NCI-H2081 treated with DMSO at 0.1 percent for 48 hours (cell line): ENCODE measurements at places on chromosomes 11 and 22.

DNA sequence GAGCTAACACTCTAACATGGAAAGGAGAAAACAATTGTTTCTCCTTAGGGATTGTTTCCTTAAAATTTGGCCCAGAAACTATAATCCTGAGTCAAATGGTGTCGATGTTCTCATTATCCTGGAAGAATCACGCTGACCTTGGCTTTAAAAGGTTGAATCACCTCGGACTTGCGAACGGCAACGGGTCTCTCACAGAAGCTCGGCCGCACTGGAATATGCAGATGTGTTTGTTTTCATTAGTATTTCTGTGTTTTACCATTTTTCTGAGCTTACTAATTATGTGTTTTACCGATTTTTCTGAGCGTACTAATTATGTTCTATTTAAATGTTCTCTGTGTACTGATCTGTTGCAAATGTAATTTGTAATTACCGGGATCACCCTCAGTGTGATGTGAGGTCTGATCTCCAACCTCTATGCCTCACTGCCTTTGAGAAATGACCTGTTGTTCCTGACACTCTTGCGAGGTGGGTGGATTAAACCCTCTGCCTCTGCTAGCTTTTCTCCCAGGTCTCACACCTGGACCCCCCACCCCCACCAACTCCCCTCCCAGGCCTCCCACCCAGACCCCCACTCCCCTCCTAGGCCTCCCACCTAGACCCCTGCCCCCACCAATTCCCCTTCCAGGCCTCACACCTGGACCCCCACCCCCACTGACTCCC lies 38.3 kb upstream of the BRSK2 start:
- DNase-seq, result no peak

DNA sequence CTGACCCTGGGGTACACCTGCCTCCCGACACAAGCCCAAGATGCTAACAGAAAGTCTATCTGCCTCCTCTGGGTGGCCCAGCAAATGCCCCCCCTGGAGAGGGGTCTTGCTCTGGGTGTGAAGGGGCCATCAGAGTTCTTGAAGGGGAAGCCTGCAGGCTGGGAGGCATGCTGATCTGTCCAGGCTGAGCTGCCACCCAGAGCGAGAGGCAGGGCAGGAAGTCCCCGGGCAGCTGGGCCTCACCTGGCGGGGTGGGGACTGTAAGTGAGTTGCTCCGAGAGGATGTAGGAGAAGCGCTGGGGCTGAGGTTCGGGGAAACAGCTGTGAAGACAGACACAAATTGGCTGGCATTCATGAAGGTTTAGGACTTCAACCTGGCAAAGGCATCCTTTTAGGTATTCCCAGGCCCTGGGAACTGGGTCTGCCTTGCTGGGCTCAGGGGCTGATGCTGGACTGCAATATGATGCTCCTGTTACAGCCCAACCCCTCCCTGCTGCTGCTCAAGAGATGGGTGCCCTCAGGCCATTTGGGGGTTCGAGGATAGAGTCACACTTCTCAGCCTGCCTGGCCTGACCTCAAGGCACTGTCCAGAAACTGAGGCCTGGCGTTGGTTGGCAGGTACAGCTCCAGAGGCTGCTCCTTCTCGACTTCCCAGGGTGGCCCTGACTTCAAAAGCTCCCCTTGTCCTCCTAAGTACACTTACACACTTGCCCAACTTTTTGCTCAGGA lies 60.2 kb upstream of the LYVE1 start:
- DNase-seq, result no peak

- no peak for DNase-seq
Measured at GRCh38 chr11:199782-200181, 6.9 kb downstream of the SCGB1C1 start.

- DNase-seq, result no peak
Measured at GRCh38 chr11:11979488-11980117, 28.8 kb downstream of the DKK3 start.

DNA sequence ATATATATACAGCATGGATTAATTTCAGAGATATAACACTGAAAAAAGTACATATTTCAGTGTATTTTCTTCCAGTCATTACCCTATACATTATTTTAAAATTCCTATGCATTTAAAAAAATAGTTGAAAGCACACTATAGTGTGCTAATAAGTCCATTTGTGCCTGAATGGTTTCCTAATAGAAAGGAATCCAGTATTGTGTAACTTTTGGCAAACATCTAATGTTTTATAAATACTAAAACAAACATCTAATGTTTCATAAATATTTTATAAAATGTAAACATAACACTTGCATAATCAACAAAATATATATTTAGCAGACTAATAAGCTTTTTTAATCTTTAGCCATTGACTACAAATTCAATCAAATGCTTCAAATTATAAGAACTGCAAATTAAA lies 126.6 kb upstream of the FIBIN start:
- no peak for DNase-seq

GRCh38 chr11:1534682-1535081 lies 37.4 kb downstream of the DUSP8 start:
- DNase-seq, result no peak

GRCh38 chr11:6747097-6747668 lies 24.6 kb downstream of the OR2AG2 start:
- DNase-seq, result no peak

GRCh38 chr11:103367650-103368049 lies 258.4 kb downstream of the DYNC2H1 start:
- no peak for DNase-seq

GRCh38 chr11:16395601-16396000 lies 39.3 kb upstream of the SOX6 start:
- no peak for DNase-seq

GRCh38 chr11:59801981-59802638 lies 8.5 kb downstream of the MRPL16 start:
- DNase-seq, result no peak

- DNase-seq, result no peak
Measured at GRCh38 chr11:60813324-60813723, 28.2 kb downstream of the MS4A10 start.

GRCh38 chr22:43289976-43290721 lies 53.0 kb downstream of the SCUBE1 start:
- DNase-seq, result no peak

DNA sequence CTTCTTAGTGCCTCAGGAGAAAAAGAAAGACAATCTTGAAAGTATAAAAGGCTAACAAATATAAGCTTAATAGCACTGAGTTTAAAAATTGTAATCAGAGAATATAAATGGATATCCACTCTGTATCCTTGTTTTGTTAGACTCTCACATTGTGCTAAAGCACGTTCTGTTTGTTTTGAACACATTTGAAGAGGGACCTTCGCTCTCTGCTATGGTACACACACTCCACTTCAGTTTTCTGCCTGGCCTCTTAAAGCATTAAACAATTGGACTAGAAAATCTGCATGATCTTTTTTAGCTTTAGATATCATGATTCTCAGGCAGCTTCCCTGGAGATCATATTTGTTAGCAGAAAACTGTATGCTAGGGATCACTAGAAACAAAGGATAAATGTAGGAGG lies 40.3 kb upstream of the PGR start:
- no peak for DNase-seq

- DNase-seq, result no peak
Measured at GRCh38 chr11:110858547-110858921, 146.3 kb upstream of the ARHGAP20 start.

GRCh38 chr11:45924927-45925326 lies 2.5 kb downstream of the LARGE2 start:
- DNase-seq, result no peak

DNA sequence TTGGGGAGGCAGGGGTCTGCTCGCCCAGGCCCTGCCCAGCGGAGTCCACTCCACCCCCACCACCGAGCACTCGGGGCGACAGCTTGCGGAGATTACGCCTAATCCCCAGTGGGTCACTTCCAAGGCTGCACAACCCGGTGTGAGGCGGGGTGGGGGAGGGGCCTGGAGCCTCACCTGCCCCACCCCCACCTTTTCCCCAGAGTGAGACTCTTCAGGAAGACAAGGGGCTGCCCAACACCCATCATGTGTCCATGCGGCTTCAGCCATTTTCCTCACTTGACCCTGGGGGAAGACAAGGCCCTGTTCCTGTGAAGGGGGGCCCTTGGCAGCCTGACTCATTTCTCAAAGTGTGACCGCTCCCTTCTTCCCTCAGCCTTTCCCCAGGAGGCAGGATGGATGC lies 12.5 kb downstream of the SYNGR1 start:
- no peak for DNase-seq

- no peak for DNase-seq
Measured at GRCh38 chr11:90795746-90796145, 572.9 kb upstream of the CHORDC1 start.

DNA sequence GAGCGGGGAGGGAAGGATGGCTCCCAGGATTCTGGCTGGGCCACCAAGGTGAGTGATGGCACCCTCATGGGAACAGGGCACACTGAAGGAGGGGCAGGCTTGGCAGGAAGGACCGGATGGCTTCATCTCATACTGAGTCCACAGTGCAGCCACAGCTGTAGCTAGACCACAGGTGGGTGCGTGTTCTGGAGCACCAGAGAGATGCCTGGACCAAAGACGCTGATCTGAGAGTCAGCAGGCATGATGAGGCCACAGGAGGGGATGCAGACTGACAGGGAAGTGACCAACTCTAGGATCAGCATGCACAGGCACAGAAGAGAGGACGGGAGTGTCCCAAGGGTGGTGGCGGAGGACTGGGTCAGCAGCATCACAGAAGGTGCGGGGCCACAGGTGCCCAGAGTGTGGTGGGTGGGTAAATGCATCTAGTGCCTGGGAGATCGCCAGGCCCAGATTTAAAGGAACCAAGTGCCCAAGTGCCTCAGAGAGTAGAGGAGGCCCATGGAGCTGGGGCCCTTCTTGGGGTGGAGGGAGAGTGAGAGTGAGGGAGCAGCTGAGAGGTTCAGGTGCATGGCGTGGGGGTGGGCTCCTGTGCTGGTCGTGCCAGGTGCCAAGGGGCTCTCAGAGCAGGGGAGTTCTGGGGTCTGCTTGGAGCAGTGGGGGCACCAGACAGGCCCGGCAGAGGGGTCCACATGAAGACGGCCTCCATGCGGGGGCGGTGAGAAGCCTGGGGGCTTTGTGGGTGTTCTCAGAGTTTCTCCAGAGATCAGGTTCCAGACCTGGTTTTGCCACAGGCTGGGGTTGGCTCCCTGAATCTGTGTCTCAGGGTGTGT lies 113.7 kb downstream of the CEP164 start:
- no peak for DNase-seq

- no peak for DNase-seq
Measured at GRCh38 chr22:21917959-21918261, 34.7 kb downstream of the PPM1F start.

DNA sequence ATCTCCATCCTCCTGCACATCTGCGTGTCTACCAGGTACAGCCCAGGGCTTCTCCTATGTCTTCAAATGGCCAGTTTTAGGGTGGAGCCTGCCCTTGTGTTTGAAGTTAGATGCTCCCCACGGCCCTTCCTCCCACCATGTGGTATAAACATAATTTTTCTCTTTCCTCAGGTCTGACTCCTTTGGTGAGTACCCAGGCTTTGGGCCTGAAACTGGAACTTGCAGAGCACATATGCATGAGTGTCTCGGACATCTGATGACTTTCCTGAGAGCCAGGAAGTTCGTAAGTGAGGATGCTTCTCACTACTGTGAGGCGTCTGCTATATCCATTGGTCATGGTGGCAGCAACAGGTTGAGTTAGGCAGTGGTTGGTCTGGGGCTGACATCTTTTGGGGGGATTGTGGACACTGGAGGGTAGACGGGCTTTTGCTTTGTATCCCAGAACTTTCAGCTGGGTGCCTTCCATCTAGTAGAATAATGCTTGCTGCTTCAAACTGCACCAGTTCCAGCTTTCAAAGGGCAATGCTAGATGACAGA lies 16.2 kb downstream of the CSRP3 start:
- DNase-seq, result no peak

GRCh38 chr11:34432822-34433221 lies 5.9 kb upstream of the CAT start:
- no peak for DNase-seq

GRCh38 chr11:43376065-43376464 lies 17.3 kb downstream of the TTC17 start:
- DNase-seq, result no peak

DNA sequence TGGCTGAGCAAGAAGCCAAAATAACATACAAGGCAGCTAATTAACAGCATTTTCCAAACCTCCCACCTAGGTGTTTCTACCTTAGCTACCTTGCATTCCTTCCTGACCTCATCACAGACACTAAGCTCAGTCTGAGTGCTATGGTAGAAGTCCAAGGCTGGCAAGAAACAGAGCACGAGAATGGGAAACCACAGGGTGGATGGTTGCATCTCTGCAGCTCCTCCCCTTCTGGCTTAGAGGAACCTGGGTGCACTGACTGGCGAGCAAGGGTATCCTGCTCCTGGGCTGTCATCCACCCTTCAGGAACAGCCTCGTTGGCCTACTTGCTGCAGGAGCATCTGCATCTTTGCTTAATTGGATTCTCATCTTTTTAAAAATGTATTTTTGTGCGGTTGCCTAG lies 73.1 kb upstream of the KIRREL3 start:
- DNase-seq, result no peak

GRCh38 chr11:87432022-87432421 lies 394.3 kb downstream of the TMEM135 start:
- no peak for DNase-seq

DNA sequence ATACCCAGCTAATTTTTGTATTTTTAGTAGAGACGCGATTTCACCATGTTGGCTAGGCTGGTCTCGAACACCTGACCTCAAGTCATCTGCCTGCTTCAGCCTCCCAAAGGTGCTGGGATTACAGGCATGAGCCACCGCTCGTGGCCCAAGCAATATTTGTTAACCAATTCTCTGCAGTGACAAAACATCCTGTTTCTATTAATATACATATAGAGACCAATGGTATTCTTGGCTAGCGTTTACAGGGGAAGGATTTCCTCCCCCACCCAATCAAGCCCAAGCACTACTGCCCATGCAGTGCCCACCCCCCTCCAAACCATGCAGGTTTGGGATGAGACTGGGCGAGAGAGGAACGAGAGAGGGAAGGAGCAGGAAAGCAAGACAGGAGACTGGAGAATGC lies 53.1 kb downstream of the APOL3 start:
- no peak for DNase-seq

- no peak for DNase-seq
Measured at GRCh38 chr22:32343941-32344340, 13.7 kb upstream of the RFPL3 start.

DNA sequence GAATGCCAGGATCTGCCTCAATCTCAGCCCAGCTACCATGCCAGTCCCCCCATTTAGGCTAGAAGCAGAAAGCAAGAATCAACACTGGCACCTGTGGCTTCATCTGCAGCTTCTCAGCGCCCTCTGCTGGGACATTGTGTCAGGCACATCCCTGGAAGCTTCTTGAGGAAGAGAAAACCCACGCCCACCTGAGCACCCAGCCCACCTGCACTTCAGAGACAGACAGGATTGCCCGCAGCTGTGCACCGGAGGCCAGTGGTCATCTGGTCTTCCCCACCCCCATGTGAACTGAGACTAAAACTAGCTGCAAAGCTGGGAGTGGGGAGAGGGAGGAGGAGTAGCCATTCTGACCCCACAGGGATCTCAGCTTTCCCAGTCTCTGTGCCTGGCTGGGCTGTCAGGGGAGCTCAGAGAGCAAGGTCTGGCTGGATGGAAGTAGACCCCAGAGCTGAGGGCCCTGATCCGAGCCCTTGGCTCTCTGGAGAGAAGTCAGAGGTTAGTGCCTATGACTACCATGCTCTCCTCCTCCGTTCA lies 66.8 kb downstream of the FEZ1 start:
- DNase-seq, result no peak

GRCh38 chr22:36339171-36340065 lies 48.3 kb downstream of the MYH9 start:
- DNase-seq, result no peak
